Glutamatergic neuron (in vitro differentiated cells): ENCODE measurements at places on chromosomes 1 and 21. TPM values are rescaled to one million over a fixed set of nuclear protein-coding genes. Genes with fewer than 3 reads are reported as not detected.
A peak's percentile ranks its signal among the peaks of the same experiment; 100 is the strongest.

DNA sequence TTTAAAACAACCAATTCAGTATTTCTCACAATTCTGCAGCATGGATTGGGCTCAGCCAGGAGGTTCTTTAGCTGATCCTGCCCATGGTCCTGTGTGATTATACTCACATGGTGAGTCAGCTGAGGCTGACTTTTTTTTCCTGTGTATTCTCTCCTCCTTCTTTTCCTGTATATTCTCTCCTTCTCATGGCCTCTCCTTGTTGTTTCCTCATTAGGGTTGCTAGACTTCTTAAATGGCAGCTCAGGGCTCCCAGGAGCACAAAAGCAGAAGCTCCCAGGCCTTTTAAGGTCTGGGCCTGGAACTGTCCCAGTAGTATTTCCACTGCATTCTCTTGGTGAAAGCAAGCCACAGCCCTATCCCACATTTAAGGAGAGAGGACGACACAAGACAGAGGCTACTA lies 26.8 kb downstream of the VANGL1 start:
- peaks cover 10% of the 10 kb centered on the region for H3K36me3 ChIP-seq
- DNase-seq, result no peak
- H3K27ac ChIP-seq, result no peak overlapping the region
- no peak overlapping the region for H3K4me3 ChIP-seq

DNA sequence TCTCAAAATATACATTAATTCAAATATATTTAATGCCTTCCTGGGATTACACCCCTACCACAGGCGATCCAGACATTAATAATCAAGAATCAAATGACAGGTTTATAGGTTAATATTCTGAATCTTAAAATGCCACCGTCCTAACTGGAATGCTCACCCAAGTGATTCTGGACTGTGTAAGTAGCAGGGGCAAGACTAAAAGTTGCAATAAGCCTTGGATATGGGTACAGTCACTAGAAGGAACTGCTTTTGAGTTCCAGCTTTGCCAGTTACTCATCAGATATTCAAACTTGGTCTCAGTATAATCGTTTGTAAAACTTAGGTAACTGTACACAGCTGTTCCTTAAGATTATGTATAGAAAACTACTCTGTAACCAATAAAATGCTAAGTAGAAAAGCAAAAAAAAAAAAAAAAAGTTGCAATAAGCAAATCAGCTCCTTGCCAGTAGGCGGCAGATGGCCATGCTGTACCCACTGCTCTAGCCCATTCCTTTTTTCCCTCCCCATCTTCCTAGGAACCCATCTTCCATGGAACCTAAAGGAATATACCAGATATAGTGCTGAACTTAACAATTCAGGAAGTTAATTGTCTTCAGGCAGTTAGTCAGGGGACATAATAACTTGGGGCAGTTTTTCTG lies 10.5 kb downstream of the RO60 start:
- no peaks in the 10 kb centered on the region for H3K36me3 ChIP-seq
- H3K27me3 ChIP-seq, result no peaks in the 10 kb centered on the region
- H3K4me1 ChIP-seq, result peaks cover 5% of the 10 kb centered on the region
- peak; percentile 19 for DNase-seq
- H3K4me3 ChIP-seq, result no peak overlapping the region

GRCh38 chr1:215590779-215591491 lies 23.8 kb downstream of the KCTD3 start:
- peaks cover 12% of the 10 kb centered on the region for H3K36me3 ChIP-seq
- no peak overlapping the region for H3K27ac ChIP-seq
- no peak overlapping the region for H3K4me3 ChIP-seq
- H3K27me3 ChIP-seq, result no peaks in the 10 kb centered on the region
- DNase-seq, result no peak

DNA sequence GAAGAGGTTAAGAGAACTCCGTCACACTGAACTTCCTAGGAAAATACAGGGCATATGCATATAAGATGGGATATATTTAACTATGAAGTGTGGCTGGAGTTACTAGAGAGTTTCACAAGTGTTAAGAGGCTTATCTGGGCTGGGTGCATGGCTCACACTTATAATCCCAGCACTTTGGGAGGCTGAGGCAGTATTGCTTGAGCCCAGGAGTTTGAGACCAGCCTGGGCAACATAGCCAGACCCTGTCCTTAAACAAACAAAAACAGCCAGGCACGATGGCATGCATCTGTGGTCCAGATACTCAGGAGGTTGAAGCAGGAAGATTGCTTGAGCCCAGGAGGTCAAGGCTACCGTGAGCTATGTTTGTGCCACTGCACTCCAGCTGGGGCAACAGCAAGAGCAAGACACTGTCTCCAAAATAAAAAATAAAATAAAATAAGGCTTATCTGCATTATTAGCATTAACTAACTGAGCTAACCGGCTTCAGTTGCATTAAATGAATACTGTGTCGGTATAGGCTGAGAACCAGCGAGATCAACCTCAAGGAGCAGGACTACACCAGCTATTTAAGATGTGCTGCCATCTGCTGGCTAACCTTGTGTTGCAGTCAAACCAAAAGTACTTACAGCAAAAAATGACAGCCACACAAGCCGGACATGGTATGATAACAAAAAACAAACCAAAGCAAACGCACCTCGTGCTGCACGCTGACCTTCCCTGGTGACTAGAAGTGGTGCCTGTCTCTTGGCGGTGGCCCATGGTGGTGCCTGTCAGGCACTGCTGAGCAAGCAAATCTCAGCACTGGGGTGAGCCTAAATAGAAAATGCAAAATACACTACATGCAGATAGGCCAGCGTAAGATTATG lies 19.7 kb upstream of the RBBP5 start:
- peaks cover 4% of the 10 kb centered on the region for H3K4me1 ChIP-seq
- no peaks in the 10 kb centered on the region for H3K27me3 ChIP-seq
- H3K4me3 ChIP-seq, result no peak overlapping the region
- no peaks in the 10 kb centered on the region for H3K36me3 ChIP-seq
- no peak overlapping the region for H3K27ac ChIP-seq
- DNase-seq, result peak; percentile 81

- no peak overlapping the region for H3K4me3 ChIP-seq
- peak; percentile 77 for DNase-seq
- no peaks in the 10 kb centered on the region for H3K36me3 ChIP-seq
- peaks cover 1% of the 10 kb centered on the region for H3K27me3 ChIP-seq
- H3K4me1 ChIP-seq, result peaks cover 1% of the 10 kb centered on the region
These were observed 14.1 kb upstream of the TNR start for GRCh38 chr1:175757381-175758015.

The NTPCR gene
- total RNA-seq, result 40.7 TPM

The CATSPERE gene
- total RNA-seq, result 0.59 TPM
